ENCODE measurements at places on chromosomes 1 and 21.
A peak's percentile ranks its signal among the peaks of the same experiment; 100 is the strongest.

GRCh38 chr1:57063406-57064125, 97.8 kb upstream of the C8B start:
- no peak for DNase-seq

GRCh38 chr1:53981220-53981619, 35.1 kb downstream of the LRRC42 start:
- DNase-seq = no peak

DNA sequence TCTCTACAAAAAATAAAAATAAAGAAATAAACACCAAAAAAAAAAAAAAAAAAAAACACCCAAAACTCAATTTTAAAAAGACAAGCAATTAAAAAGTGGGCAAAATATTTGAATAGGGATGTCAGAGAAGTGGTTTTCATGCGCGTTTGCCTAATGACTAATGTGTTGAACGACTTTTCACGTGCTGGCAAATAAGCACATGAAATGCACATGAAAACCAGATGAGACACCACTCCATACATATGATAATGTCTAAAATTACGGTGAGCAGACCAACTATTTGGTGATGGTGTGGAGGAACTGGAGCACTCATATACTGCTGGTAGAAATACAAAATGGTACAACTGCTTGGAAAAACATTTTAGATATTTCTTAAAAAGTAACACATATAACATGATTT, 39.4 kb upstream of the UHMK1 start:
- no peak for DNase-seq

GRCh38 chr1:200207711-200208126, 180.2 kb downstream of the NR5A2 start:
- no peak for DNase-seq

- DNase-seq = no peak
These were observed 64.8 kb downstream of the RPE65 start for GRCh38 chr1:68384872-68385411.

DNA sequence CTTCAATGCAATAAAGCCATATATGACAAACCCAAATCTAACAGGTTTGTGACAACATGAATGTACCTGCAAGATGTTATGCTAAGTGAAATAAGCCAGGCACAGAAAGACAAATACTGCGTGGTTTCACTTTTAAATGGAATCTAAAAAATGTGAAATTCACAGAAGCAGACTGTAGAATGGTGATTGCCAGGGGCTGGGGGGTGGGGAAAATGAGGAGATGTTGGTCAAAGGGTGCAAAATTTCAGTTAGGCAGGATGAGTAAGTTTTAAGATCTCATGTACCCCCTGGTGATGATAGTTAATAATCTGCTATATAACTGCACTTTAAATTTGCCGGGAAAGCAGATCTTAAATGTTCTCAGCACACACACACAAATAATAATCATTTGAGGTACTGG, 160.5 kb downstream of the PTBP2 start:
- no peak for DNase-seq

GRCh38 chr1:212629450-212630157, 21.0 kb downstream of the ATF3 start:
- DNase-seq = no peak

- peak; percentile 26 for DNase-seq
These were observed 2.6 kb downstream of the USP24 start for GRCh38 chr1:55212349-55213150.

DNA sequence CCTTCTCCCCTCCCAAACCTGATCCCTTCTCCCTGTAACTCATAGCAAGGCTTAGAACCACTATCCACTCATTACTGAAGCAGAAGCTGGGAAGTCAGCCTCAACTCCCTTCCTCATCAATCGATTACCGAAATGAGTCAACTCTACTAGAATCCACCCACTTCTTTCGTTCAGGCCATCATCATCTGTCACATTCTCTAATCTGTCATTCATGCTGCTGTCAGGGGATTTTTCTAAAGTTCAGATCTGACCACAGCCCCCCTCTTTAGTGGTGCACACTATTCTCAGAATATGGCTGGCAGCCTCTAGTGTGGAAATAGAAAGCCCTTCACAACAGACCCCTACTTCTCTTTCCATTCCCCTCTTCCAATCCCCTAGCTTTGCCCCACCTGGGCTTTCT, 5.1 kb downstream of the NT5C1A start:
- DNase-seq = no peak

- DNase-seq = no peak
These were observed 20.1 kb downstream of the PPT1 start for GRCh38 chr1:40076895-40077312.

GRCh38 chr1:29673669-29674626, 437.6 kb downstream of the PTPRU start:
- DNase-seq = peak; percentile 5

Measured in CD8-positive, alpha-beta T cell (primary cell).